ENCODE measurements at places on chromosomes 16 and 17. TPM values are rescaled to one million over a fixed set of nuclear protein-coding genes. Genes with fewer than 3 reads are reported as not detected.

Gene RPL27
- total RNA-seq, result 810 TPM

DNA sequence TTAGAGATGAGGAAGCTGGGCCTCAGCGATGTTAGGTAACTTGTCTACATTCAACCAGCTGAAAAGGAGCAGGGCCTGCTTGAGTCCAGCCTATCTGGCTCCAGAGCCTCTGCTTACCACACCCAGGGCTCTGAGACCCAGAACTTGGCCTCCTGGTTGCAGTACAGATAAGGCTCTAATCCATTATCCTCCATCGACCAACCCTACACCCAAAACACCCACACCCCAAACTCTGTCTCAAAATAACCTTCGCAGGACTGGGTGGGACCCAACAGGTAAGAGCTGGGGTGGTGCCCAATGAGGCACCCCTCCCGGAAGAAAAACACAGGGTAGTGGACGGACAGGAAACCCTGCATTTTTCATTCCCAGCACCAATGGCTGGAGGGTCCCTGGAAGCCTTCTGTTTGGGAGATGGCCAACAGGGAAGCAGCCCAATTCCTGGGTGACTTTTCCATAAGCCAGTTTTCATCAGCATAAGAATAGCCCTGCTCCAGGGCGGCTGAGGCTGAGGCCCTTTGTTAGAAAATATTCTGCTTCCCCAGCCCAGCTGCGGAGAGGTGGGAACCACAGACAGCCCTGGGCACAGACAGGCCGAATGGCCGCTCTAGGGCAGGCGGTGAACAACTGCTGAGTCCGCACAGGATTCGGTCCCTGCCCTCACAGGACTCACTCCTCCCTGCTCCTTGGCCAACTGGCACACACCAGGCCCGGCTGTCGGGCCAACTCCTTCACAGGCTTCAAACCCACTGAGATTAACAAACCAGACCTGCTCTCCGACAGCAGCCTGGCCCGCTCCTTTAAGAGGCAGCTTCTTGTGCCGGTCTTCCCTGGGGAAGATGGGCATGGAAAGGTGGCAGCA, 9.8 kb downstream of the SMIM5 start:
- no peak for DNase-seq

Gene ALOX15
- total RNA-seq, result 6.1 TPM

GRCh38 chr17:69367298-69367697, 40.4 kb upstream of the ABCA5 start:
- DNase-seq, result no peak

Gene GPR139
- not detected for total RNA-seq

Gene ABCA9
- total RNA-seq, result 14.6 TPM

Gene SDR42E2
- total RNA-seq, result 0.24 TPM

DNA sequence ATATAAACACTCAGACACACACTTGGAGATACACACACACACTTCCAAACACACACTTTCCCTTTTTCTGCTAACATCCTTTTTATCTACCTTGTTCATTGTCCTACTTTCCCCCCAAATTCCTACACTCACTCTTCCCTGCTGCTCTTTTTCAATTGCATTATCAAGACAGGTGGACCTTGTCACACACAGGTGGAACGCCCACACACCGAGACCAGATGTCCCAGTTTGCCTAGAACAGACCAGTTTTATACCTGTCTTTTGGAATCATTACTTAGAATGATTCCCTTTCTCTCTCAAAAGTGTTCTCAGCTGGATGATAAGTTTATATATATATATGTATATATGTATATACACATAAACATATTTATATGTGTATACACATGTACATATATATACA, 50.7 kb upstream of the ARHGAP44 start:
- DNase-seq, result no peak

Gene TNK1
- 4.1 TPM for total RNA-seq

DNA sequence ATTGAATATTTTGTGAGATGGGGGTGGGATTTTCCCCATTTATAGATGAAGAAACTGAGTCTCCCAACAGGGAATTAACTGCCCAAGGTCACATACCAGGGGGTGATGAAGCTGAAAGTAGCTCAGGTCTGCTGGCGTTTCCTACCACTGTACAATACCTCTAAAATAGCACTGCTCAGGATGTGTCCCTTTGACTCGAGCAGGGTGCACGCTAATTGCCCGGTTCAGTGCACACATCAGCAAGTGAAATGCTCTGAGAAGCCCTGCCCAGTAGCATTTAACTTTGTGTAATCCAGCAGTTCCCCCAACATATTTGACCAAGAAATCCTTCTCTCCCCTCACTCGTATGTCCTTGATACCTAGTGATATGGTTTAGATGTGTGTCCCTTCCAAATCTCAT, 50.1 kb upstream of the DDX52 start:
- DNase-seq, result no peak

- DNase-seq, result no peak
Measured at GRCh38 chr16:31141489-31142108, 6.1 kb upstream of the PRSS8 start.

DNA sequence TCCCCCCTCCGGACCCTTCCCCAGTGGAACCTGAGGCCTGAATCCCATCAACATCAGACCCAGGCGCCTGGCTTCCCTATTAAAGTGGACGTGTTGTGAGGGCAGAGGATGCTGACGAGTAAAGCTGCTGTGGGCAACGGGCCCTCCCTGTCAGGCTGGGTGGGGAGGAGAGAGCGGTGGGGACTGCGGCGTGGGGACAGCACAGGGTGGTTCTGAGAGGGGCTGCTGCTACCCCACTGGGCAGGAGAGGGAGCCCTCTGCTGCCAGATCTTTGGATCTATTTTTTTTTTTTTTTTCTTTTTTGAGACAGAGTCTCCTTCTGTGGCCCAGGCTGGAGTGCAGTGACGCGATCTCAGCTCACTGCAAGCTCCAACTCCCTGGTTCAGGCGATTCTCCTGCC, 5.9 kb downstream of the CA5A start:
- DNase-seq, result no peak

GRCh38 chr17:7466318-7466638, 13.2 kb downstream of the ZBTB4 start:
- no peak for DNase-seq

- peak; percentile 91 for DNase-seq
Measured at GRCh38 chr16:23320693-23321092, 18.6 kb downstream of the SCNN1B start.

DNA sequence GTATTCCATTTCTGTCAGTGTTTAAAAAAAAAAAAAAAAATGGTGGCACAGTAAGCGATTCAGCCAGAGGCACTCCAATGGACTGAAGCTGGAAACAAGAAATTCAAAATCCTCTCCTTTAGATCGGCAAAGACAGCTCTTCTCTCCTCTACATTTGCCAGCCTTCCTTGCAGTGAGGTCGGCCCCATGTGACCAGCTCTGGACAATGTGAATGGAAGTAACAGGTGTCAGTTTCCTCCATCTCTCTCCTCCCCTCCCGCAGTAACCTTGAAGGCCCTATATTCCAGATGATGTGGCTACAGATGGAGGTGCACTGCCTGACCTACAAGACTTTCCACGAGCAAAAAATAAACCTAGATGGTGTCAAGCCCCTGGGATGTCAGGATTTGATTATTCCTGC, 15.0 kb downstream of the CUEDC1 start:
- no peak for DNase-seq

- no peak for DNase-seq
Measured at GRCh38 chr17:57425903-57426880, 169.9 kb downstream of the MSI2 start.

Gene SOST
- total RNA-seq, result not detected

DNA sequence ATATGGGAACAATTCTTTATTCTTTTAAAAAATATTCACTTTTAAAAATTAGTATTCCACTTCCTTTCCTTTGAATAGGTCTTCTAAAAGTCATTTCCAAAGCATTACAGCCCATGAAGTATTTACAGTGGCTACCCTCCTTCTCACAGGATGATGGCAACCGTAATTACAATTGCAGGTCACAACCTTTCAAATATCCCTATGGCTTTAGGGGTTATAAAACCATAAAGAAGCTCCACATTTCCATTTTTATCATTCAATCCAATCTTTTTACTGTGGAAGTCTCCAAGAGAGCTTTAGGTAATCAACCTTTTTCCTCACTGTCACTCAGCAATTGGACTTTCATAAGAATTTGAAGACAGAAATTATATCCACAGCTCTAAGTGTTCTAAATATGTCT, 488.9 kb upstream of the CA10 start:
- no peak for DNase-seq

Gene PRSS22
- total RNA-seq, result 15.3 TPM

Gene TMEM238L
- total RNA-seq, result not detected

Gene ARHGDIG
- total RNA-seq, result not detected

Gene KRT33B
- total RNA-seq, result not detected

Gene SLC16A11
- 7.7 TPM for total RNA-seq

DNA sequence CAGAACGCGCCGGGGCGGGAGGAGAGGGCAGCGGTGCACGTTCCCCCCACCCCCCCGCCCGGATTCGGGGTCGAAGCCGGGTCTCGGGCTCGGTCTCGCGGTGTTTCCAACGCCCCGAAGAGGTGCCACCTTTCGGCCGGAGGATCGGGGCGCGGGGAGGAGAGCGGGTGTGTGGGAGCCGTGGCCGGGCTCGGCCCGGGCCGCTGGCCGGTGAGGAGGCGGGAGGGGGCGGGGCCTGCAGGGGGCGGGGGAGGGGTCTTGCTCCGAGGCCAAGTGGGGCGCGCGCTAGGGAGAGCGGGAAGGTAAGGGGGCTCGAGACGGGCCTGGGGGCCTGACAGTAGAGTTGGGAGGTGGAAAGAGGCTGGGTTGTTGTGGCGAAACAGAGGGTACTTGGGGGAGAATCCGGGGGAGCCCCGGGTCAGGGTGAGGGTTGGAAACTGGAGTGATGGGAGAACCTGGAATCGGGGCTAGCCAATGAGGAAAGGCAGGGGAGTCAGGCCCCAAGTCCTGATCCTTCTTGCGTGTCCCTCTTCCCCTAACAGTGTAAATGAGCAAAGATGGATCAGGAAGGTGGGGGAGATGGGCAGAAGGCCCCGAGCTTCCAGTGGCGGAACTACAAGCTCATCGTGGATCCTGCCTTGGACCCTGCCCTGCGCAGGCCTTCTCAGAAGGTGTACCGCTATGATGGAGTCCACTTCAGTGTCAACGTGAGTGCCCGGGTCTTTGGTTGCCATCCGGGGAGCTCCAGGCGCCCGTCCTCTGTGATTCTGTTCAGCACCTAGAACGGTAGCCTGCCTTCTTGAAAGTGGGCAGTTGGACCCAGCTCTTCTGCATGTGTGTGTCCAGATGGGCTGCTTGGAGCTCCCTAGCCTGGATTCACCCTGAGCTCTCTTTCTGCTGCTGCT, 873 bp downstream of the SETD1A start:
- DNase-seq, result peak; percentile 68

GRCh38 chr16:54430491-54431030, 144.0 kb upstream of the IRX3 start:
- no peak for DNase-seq

DNA sequence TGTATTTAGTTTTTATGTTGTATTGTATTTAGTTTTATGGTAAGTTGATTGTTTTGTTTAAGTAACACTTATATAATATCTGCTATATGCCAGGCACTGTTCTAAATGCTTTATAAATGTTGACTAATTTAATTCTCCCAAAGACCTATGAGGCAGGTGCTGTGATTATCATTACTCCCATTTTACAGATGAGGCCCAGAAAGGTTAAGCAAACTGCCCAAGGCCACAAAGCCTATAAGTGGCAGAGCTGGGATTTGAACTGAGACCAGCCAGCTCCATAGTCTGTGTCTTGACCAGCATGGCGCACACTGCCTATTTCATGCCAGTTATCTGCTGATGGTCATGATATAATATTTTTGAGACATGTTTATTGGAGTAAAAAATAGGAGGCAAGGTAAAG, 24.0 kb downstream of the IL21R start:
- no peak for DNase-seq

Gene SPN
- 109 TPM for total RNA-seq

DNA sequence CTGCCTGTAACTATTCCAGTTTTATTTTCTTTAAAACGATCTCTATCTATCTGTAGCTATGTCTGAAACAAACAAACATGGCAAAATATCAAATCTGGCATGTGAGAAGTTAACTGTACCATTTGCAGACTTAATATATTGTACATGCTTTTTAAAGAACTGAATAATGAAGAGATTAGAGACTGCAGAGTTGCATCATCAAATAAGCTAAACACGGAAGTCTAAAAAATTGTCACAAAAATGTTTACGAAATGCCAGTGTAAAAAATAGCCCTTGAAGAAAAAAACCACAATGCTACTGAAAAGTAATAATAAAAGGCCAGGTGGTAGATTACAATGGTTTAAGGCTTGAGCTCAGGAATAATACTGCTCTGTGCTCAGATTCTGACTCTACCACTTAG, 43.1 kb downstream of the HS3ST3A1 start:
- DNase-seq, result no peak

DNA sequence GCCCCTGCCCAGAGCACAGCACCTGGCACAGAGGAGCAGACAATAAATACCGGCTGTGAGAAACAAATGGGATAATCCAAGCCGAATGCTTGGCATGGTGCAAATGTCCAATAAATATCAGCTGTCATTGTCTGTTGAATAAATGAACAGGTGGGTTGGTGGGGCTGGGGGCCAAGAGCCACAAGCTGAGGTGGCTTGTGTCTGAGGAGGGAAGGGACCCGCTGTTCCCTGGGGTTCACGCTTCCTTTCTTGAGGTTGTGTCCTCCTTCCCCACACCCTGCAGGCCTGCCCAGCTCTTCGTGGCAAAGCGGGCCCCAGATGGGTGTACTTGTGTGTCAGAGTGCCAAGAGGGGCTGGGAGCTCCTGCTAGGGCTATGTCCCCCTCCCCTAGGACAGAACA, 38.6 kb downstream of the ARHGAP27 start:
- DNase-seq, result no peak

Gene NACA2
- total RNA-seq, result not detected

Gene HBQ1
- total RNA-seq, result not detected

- DNase-seq, result no peak
Measured at GRCh38 chr16:80958284-80958683, 48.4 kb downstream of the CMC2 start.

Data from lower lobe of right lung (tissue), 2 donors.